ENCODE measurements at places on chromosomes 3 and 15. TPM values are rescaled to one million over a fixed set of nuclear protein-coding genes. Genes with fewer than 3 reads are reported as not detected.

RTP4 gene
- not detected for total RNA-seq

ALDH1A2 gene
- 18.9 TPM for total RNA-seq

ZNF660 gene
- total RNA-seq, result not detected

EOGT gene
- 15.0 TPM for total RNA-seq

TMEM108 gene
- not detected for total RNA-seq

GOLGA8O gene
- total RNA-seq, result 6.1 TPM

GOLGA6A gene
- total RNA-seq, result 1.0 TPM

P2RY12 gene
- total RNA-seq, result not detected

TMEM207 gene
- total RNA-seq, result not detected

SCG3 gene
- total RNA-seq, result not detected

SLC33A1 gene
- total RNA-seq, result 34.1 TPM

HIGD2B gene
- not detected for total RNA-seq

ROPN1 gene
- not detected for total RNA-seq

BCL2A1 gene
- not detected for total RNA-seq

UBAP1L gene
- total RNA-seq, result not detected

DCBLD2 gene
- total RNA-seq, result 138 TPM

TMEM266 gene
- total RNA-seq, result 0.47 TPM

MAGI1 gene
- 1.3 TPM for total RNA-seq

ADAMTSL3 gene
- total RNA-seq, result 4.5 TPM

EPB42 gene
- not detected for total RNA-seq
